GM23248 (cell line): ENCODE measurements at places on chromosomes 2 and 18. TPM values are rescaled to one million over a fixed set of nuclear protein-coding genes. Genes with fewer than 3 reads are reported as not detected.

DNA sequence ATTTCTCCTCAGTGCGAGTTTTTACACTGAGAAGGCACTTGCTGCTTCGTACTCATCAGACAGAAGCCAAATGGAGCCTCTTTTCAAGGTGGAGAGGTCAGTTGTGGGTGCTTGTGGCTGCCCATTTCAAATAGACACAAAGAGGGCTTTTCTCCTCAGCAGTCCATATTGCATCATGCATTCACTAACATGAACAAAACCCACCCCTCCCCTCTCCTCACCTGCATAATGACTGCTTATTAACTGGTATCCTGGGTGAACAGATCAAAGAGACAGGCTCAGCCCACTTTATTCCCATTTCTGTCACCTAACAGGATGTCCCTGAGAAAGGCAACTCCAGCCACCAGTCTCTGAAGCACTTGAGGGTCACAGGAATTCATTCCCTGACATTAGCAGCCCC lies 28.9 kb downstream of the KLF7 start:
- no peak for DNase-seq

The AQP4 gene
- polyA plus RNA-seq = not detected in 2 replicates

DNA sequence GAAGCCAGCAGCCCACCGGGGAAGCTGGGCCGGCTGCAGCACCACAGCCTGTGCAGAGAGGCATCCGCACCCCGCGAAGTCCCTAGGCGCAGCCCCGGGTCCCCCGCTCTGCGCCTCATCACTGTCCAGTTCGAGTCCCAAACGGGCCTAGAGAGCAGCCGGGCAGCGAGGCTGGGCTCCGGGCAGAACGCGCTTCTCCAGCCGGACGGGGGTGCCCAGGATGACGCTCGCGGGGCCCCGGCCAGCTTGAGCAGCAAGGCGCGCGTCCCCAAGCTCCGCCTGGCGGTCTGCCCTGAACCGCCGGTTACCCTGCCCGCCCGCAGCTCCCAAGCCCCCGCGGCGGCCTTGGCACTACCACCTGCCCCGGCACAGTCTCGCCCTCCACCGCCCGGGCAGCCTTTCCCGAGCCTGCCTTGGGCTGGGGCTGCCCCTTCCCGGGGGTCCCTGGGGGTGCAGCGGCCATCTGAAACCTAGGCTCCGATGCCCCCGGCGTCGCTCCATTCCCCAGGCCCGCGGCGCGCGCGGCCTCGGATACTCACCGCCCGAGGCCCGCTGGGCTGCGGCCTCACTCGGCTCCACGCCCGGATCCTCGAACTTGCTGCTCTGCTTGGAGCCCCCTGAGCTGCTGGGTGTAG lies 591 bp downstream of the SLC16A14 start:
- peak; percentile 61 for DNase-seq

The KLHL29 gene
- polyA plus RNA-seq = 1.7 and 1.9 TPM in 2 replicates

- peak; percentile 92 for DNase-seq
Measured at GRCh38 chr2:109238580-109238979, 109.6 kb downstream of the SH3RF3 start.

The FMNL2 gene
- polyA plus RNA-seq = 3.8 and 4.4 TPM in 2 replicates

The TUBA4B gene
- not detected in 2 replicates for polyA plus RNA-seq

DNA sequence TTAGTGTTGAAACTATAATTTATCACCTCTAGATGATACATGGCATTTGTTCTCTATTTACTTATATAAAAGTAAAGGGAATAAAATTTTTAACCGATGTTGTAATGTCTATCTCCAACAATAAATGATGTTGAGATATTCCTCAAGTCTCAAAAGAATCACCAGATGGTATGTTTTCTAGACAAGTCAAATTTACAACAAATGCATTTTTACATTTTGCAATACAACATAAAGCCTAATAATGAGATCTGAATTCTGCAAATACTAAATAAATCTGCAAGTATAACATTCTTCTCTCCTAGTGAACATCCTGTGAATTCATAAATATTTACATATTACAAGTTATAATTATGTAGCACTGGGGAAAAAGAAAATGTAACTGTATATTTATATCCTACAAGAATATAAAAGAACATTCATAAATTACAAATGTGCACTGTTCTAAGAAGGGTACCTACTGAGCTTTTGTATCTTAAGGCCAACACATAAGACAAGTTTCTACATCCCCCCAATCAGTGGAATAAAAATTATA lies 1504.4 kb upstream of the ZEB2 start:
- DNase-seq = no peak

GRCh38 chr2:67713376-67713775 lies 316.2 kb downstream of the ETAA1 start:
- DNase-seq = no peak

DNA sequence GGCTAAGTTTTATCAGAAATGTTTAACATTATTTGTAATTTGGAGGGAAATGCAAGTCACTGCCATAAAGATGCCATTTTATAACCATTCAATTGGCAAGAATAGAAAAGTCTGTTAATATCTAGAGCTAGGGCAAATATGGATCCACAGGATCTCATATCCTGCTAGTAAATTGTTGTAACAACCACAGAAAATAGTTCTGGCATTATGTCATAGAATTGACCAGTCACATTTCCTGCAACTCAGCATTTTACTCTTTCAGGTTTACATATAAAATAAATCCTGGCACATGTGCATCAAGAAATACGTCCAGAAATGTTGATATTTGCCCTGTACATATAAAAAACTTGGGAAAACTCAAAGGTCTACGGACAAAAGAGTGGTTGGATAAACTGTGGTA lies 32.9 kb downstream of the OSBPL6 start:
- DNase-seq = peak; percentile 58

DNA sequence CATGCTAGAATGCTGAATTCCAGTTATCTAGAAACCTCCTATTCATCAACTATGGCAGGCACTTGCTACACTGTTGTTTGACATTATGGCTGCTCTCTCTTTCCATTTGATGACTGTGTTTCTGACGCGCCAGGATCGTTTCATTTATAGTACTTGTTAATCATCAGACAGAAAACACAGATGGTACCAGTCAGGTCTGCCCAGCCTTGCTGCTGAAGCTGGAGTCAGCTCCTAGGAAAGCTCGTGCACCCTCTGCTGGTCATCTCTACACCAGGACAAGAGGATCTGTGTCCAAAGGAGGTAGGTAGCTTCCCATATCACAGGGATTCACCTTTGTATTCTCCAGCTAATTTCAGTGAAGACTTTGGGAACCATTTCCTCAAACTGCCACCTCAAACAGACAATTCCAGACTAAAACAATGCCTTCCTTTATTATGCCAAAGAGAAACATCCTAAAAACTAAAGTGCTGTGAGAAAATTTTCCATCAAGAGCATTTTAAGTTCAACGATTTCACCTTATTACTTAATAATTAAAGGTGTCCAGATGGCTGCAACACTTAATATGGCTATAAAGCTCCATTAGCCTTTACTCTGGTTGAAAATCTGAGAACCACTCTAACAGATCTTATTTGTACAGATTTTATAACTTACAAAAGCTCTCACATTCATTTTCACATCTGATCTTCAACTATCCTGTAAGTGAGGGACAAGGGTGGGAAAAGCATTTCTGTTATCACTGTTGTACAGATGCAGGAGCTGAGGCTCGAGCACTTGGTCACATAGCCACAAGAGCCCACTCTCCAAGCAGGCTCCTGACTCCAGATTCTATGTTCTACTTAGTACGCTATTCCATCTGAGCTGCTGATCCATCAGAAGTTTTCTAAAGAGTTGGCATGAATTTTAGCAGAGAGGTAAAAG lies 17.5 kb downstream of the METTL8 start:
- DNase-seq = peak; percentile 98

DNA sequence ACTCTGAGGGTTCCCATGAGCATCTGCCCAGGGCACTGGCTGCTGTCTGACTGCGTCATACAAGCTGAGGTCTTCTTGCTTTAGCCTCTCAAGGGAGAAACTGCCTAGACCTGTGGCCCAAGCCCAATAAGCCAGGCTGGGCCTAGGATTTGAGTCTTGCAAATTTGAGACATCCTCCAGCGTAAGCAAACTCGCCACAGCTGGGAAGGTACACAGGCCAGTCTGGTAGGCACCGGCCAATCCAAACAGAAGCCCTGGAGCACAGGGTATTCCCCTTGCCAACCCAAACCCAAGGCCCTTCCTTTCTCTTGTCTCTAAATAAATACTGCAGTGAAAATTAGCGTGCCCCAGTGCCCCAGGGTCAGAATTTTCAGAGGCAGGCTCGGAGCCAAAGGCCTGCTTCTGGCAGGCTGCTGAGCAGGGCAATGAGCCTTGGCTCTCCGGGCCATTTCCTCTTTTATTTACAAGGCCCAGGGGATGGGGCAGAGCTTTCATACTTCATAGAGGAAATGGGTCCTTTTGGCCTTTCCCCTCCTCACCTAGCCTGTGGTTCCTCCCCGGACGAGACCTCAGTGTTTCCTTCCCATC lies 33.3 kb downstream of the POLR1A start:
- DNase-seq = no peak

- DNase-seq = no peak
Measured at GRCh38 chr2:155178921-155179320, 480.4 kb downstream of the KCNJ3 start.

DNA sequence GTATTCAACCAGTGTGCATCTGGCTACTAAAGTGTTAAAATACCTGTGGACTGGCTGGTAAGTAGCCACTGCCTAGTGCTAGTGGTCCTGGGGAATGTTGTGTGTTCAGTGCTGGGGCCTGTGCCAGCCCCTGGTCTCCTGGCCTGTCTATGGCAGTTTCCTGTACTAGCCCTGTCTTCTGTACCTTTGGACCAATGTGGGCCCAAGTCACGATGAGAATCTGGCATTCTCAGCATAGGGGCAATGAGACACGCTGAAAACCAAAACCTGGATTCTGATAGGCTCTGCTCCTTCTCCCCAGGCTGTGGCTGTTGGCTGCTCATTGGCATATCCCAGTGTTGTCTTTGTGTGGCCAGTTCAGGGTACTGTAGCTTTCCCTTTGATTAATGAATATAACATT lies 170.4 kb downstream of the PTPRM start:
- DNase-seq = no peak

The PKDCC gene
- 0.95 and 1.2 TPM in 2 replicates for polyA plus RNA-seq

DNA sequence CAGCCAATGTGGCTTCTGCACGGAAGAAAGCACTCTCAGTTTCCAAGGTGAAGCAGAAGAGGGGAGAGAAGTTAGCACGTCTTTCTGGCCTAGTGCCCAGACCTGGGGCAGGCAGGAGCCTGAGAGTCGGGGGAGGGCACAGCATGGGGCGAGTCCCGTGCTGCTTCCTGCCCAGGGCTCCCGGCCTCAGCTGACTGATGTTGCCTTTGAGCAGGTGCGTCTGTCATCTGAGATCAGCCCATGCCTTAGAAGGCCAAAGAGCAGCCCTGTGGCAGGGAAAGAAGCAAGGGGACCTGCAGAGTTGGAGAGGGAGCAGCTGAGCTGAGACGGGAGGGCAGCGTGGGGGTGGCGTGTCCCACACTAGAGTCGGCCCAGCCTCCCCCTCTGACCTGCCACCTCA lies 3.3 kb downstream of the KCNIP3 start:
- DNase-seq = no peak

The CLK1 gene
- 30.0 and 33.5 TPM in 2 replicates for polyA plus RNA-seq

- peak; percentile 61 for DNase-seq
Measured at GRCh38 chr2:62489162-62489561, 16.8 kb downstream of the TMEM17 start.

The RPRM gene
- not detected in 2 replicates for polyA plus RNA-seq

The CNDP1 gene
- polyA plus RNA-seq = not detected in 2 replicates

GRCh38 chr2:170235860-170236679 lies 58.1 kb downstream of the MYO3B start:
- DNase-seq = peak; percentile 52

GRCh38 chr2:196994764-196995163 lies 68.3 kb upstream of the PGAP1 start:
- DNase-seq = no peak

- DNase-seq = no peak
Measured at GRCh38 chr2:145835665-145836064, 1315.7 kb upstream of the ZEB2 start.

GRCh38 chr2:186126181-186126580 lies 359.9 kb upstream of the ZC3H15 start:
- peak; percentile 2 for DNase-seq

GRCh38 chr2:160474319-160474645 lies 19.3 kb downstream of the RBMS1 start:
- DNase-seq = no peak

DNA sequence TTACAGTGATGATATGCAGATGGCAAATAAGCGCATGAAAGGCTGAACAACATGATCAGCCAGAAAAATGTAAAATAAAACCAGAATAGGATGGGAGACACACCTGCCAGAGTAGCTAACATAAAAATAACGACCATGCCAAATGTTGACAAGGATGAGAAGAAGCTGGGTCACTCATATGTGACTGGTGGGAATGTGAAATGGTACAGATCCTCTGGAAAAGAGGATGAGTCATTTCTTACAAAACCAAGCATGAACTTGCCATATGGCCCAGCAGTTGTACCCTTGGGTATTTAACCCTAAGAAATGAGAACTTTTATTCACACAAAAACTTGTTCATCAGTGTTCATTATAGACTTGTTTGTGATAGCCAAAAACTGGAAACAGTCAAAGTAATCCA lies 143.8 kb downstream of the SH3BP4 start:
- DNase-seq = peak; percentile 56

The TMEM37 gene
- 0.53 and 1.5 TPM in 2 replicates for polyA plus RNA-seq

GRCh38 chr18:74529378-74529777 lies 4.9 kb upstream of the CNDP1 start:
- DNase-seq = no peak

The TCF23 gene
- not detected in 2 replicates for polyA plus RNA-seq

DNA sequence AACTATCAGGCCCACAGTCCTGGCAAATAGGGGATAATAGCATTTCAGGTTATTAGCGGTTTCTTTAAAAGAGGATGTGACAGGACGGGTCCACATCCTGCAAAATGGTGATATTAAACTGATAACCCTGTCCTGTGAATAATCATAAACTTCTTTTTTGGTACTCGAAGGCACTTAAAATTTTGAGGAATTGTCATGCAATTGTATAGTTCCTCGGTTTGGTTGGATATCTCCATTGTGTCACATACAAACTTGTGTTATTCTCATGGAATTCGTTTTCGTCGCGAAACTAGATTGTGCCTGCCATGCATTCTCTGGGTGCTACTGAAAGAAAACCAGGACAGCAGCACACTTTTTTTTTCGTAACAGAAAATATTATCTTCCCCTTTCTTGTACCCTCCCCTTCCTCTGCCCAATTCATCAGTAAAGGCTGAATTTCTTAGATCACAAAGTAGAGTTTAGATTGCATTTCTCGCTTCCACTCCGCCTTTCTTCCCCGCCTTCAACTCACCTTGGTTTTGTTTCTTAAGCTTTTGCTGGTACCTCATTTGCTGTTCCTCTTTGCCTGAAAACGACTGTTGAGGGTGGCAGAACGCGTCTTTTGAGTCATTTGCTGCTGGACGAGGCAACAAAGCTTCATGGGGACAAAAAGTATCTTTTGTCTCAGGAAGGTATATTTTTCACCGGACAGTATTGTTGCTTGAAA lies 1.3 kb downstream of the CERS6 start:
- DNase-seq = no peak

GRCh38 chr2:240138254-240138984 lies 2.0 kb downstream of the OTOS start:
- DNase-seq = peak; percentile 55

GRCh38 chr18:26510337-26510736 lies 38.0 kb downstream of the KCTD1 start:
- DNase-seq = no peak

The RAB12 gene
- polyA plus RNA-seq = 4.1 and 4.4 TPM in 2 replicates

The MYOM1 gene
- 0.42 and 0.64 TPM in 2 replicates for polyA plus RNA-seq

GRCh38 chr2:86314125-86314524 lies 23.3 kb downstream of the REEP1 start:
- no peak for DNase-seq

The MPP4 gene
- 3.5 and 3.6 TPM in 2 replicates for polyA plus RNA-seq

- peak; percentile 19 for DNase-seq
Measured at GRCh38 chr18:212780-213179, 54.4 kb downstream of the USP14 start.

The DCDC2C gene
- polyA plus RNA-seq = not detected in 2 replicates

GRCh38 chr2:32772638-32773447 lies 145.0 kb downstream of the TTC27 start:
- peak; percentile 72 for DNase-seq

The XDH gene
- polyA plus RNA-seq = 1.3 and 1.8 TPM in 2 replicates
